GM23338 (cell line): ENCODE measurements at places on chromosomes 5 and 9. TPM values are rescaled to one million over a fixed set of nuclear protein-coding genes. Genes with fewer than 3 reads are reported as not detected.
A peak's percentile ranks its signal among the peaks of the same experiment; 100 is the strongest.

GRCh38 chr5:53476531-53477480 lies 3.6 kb upstream of the FST start:
- H3K27ac ChIP-seq, result no peak overlapping the region
- no peaks in the 10 kb centered on the region for H3K36me3 ChIP-seq
- DNase-seq, result no peak

Gene PCDHGA7
- total RNA-seq, result 2.9 and 4.4 TPM in 2 replicates

Gene FAM81B
- total RNA-seq, result not detected in 2 replicates

GRCh38 chr5:1725641-1726468 lies 73.8 kb downstream of the MRPL36 start:
- H3K4me1 ChIP-seq, result peaks cover 7% of the 10 kb centered on the region
- H3K27ac ChIP-seq, result no peak overlapping the region
- H3K36me3 ChIP-seq, result no peaks in the 10 kb centered on the region
- DNase-seq, result peak; percentile 63

DNA sequence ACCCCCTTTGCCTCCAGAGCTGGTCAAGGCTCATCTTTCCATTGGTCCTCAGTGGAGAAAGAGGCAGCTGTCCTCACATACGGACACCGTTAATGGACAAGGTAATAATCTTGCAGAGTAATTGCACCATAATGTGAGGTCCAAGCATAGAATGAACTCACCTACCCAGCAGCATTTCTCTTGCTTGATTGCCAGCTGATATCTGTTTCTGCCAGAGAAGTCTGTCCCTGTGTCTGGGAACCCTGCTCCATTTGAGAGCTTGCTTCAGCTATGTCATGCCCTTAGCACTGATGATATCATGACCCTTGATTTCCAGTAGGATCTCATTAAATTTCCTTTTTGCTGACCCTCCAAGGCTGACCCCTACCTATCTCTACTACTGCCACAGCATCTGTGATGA lies 154.6 kb downstream of the PIK3R1 start:
- H3K27me3 ChIP-seq, result no peaks in the 10 kb centered on the region
- no peak overlapping the region for H3K27ac ChIP-seq
- no peak for DNase-seq
- no peaks in the 10 kb centered on the region for H3K4me1 ChIP-seq
- H3K4me3 ChIP-seq, result no peak overlapping the region

DNA sequence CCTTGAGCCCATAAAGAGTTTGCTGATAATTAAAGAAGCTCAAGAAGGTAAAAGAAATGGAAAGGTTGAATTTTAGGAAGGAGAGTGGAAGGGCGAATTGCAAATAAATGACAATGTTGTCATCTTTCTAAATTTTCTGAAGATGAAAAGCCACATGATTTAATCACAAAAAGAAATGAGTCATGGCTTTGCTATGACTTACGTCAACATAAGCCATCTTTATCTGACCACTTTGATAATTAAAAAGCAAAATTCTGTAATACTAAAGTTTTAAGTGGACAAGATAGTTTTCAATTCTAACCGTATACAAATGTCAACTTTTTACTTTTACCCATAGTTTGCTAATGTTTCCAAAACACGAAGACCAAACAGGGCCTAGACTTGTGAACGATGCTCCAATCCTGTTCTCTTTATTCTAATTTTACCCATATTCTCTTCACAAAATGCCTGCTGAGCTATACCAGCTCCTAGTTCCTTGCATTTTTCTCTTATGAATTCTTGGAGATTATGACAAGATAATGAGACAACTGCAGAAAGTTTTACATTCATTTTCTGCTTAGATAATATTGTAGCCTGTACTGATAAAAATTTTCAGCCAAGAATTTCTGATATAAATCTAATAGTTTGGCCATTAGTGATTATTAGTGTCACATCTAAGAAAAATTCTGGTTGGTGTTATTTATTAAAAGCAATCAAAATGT lies 21.8 kb upstream of the PRUNE2 start:
- no peak for DNase-seq
- no peak overlapping the region for H3K4me3 ChIP-seq
- no peaks in the 10 kb centered on the region for H3K4me1 ChIP-seq
- no peaks in the 10 kb centered on the region for H3K36me3 ChIP-seq
